T-helper 2 cell (primary cell): ENCODE measurements at places on chromosomes 16 and 17.

GRCh38 chr16:64196444-64196843, 925.4 kb downstream of the CDH11 start:
- DNase-seq: no peak

- DNase-seq: no peak
Observed at GRCh38 chr17:15942207-15942833, 2.6 kb upstream of the ADORA2B start.

- DNase-seq: no peak
Observed at GRCh38 chr16:53891409-53892139, 187.6 kb downstream of the FTO start.

DNA sequence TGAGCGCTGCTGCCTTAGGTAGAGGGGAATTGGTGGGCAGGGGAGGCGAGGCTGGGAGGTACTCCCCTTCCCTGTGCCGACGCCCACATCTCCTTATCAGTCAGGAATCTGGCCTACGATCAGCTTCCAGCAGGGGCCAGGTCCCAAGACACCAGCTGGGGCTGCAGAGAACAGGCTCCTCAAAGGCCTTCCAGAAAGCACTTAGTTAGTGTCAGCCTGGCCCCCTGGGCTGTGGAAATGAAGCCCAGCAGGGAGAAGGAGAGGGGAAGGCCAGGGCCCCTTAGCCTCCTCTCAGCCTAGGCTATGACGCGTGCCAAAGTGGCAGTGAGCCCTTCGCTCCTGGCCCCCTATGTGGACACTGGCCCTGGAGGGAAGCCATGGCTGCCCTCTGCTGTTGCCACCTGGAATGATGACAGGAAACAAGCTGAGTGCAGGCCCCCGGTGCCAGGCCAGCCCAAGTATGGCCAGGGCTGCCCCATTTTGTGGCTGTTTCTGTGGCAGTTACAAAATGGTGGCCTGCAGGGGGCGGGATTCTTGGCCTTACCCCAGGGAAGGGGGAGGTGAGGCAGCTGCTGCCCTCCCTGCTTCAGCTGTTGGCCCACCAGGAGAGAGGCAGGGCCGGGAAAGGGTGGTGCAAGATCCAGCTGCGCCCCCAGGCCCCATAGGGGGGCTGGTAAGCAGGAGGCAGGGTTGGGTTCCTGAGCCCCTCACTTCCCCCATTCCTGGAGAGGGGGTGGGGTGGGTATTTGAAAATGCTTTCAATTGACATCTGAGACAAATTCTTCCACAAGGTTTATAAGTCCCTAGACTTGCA, 11.3 kb downstream of the TBX4 start:
- DNase-seq: no peak

- DNase-seq: no peak
Observed at GRCh38 chr17:9918804-9919352, 13.8 kb upstream of the RCVRN start.

DNA sequence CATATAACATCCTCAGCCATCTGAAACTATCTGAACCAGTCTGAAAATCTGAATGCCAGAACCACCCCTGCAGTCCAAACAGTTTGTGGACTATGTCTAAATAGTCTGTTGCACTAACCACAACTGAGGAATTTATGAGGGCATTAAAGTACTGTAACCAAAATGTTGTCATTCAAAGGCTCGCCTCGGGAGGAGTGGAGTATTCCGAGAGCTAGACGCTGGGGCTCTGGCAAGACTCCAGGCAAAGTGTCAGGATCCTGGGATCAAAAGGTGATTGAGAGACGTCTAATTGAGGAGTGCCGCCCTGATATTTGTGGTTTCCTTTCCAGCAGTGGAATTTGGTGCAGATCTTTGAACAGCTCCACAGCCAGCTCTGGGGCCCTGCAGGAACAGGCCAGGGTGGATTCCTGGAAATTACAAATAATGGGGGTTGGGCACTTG, 142.9 kb upstream of the MYOCD start:
- no peak for DNase-seq

DNA sequence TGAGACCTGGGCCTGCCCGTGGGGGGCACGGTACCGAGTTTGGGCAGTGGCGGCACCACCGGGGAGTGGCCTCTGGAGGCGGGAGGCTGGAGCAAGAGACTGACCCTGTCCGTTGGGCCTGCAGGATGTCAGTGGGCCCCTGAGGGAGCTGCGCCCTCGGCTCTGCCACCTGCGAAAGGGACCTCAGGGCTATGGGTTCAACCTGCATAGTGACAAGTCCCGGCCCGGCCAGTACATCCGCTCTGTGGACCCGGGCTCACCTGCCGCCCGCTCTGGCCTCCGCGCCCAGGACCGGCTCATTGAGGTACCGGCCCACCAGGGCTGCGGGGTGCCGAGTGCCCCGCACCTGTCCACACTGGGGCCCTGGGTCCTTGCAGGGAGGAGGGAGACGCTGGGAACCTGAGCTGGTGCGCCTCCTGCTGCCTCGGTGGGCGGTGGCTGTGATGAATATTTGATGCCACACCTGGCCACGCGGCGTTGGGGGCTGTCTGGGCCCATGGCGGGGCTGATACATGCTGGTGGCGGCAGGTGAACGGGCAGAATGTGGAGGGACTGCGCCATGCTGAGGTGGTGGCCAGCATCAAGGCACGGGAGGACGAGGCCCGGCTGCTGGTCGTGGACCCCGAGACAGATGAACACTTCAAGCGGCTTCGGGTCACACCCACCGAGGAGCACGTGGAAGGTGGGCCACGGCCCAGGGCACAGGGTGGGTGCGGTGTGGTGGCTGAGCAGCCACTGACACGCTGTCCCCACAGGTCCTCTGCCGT, 9.7 kb downstream of the NHERF2 start:
- no peak for DNase-seq

GRCh38 chr16:13113741-13114140, 212.3 kb downstream of the SHISA9 start:
- DNase-seq: no peak

DNA sequence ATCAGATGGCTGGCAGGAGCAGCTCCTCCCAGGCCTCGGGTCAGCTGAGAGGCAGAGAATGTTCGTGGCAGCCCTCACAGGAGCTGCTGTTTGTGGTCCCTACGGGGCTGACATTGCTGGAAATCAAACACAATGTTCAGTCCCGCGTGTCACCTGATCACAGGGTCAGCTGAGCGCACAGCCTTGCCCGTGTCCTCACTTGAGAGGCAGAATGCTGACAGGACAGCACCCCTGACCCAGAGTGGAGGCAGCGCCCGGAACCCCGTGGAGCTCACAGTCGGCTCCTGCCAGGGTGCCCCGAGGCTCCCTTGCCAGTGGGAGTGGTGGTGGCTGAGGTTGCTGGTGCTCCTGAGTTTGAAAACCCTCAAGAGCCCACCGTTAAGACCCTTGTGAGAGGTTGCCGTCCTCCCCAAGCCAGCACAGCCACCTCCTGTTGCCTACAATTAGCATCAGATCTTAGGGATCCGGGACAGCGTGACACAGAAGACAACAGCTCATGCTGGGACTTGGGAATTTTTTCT, 3.6 kb upstream of the CHMP6 start:
- DNase-seq: no peak

DNA sequence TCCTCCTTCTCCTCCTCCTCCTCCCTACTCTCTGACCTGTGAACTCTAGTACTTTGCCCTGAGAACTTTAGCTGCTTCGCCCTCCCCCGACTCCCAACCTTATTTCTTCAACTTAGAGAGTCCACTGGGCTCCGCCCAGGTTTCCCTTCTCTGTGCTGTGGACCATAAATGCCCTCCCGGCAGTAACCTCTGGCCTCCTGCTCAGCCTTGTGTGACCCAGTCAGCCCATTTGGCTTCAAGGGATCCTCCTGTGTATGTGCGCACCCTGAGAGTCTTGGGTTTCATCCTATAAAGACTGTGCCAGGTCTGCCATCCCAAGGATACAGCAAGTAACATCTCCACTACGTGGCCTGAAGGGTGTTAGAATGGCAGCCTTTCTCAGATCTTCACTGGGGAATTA, 275.6 kb upstream of the C16orf82 start:
- no peak for DNase-seq

DNA sequence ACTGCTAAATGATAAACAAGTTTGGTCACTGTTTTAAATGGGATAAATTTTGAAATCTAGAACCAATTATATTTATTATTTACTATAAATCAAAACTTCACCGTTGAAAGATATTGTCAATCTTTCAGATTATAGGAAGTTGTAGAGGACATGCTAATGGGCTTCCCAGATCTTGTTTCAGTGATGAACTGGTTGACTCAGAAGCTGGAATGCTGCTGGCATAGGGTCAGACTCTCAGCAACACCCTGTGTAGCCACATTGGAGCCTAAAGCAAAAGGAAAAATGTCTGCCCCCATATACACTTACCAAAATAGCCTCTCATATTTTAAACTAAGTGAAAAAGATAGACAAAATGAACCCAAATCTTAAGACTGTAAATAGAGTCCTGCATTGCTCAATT, 916.9 kb upstream of the SOX9 start:
- DNase-seq: no peak

DNA sequence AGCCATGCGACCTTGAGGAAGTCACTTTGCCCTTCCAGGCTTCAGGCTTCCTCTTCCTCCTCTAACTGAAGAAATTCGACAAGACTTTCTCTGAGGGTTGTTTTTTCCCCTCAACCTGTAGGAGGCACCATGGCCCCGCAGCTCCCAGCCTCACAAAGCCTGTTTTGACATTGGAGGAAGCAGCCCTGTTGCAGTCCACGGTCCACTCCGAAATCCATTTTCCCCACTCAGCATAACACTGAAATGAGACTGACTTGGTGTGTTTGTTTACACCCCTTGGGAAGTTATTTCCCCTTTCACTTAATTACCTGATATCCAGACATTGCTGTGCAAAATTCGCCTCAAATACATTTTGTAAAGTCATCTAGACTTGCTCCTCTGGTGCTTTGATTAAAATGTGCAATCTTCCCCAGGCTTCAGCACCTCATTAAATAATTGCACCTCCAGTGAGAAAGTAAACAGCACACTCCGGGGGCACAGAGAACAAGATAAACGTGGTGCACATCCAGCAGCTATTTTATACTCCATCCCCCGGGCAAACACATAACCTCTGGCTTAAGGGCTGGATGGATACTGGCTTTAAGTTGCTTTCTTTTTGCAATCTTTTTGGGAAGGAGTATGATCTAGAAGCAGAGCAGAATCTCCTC, 41.4 kb upstream of the PIRT start:
- DNase-seq: no peak

DNA sequence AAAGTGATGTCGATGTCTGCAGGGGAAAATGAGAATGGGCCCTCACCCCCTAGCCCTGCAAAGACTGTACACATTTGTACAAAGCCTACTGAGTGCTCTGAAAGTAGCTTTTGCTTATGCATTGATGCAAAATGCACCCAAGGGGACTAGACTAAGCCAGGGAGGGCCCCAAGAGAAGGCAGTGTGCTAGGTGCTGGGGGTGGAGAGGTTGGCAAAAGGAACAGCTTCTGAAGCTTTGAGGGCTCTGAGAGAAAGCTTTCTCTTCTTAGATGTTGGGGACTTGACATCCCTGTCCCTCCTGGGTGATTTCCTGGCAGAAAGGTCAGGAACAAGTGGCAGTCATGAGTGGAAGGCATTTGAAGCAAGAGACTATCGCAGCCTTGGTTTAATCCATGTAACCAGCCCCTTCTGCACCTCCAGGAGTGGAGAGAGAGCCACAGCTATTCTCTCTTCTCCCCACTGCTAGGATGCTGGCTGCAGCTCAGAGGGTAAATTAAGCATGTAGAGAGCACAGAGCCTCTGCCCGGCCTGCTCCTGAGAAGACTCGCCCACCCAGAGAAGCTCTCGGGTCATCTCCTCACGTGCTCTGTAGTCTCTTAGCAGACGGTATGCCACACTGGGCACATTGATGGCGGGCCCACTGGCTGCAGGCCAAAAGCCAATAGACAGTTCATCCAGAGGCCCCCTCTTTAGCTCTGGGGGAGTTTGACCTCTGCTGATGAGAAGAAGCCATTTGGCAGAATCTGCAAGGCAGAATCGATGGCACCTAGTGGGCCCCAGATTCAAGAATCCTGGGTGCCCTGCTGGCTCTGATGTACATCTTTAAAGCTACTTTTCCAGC, 221.4 kb downstream of the MSI2 start:
- no peak for DNase-seq

DNA sequence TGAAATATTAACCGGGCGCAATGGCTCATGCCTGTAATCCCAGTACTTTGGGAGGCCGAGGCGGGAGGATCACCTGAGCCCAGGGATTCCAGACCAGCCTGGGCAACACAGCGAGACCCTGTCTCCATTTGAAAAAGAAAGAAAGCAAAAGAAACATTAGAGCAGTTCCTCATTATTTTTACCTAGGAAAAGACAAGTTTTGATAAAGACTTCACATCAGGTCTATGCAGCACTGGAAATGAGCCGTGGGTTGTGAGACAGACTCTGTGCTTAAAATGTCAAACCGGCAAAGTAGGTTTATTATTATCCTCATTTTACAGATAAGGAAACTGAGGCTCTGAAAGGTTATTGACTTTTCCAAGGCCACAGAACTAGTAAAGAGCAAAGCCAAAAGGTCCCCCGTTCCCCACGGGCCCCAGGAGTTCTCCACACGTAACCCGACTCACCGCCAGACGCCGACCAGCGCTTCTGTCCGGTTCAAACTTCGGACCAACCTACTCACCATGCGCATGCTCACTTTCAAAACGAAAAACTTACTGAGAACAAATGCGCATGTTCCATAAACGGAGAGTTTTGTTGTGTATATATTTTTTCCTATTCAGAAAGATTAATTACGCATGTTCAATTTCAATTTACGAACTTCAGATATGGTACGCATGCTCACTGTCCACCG, 356 bp downstream of the TUBD1 start:
- DNase-seq: no peak

DNA sequence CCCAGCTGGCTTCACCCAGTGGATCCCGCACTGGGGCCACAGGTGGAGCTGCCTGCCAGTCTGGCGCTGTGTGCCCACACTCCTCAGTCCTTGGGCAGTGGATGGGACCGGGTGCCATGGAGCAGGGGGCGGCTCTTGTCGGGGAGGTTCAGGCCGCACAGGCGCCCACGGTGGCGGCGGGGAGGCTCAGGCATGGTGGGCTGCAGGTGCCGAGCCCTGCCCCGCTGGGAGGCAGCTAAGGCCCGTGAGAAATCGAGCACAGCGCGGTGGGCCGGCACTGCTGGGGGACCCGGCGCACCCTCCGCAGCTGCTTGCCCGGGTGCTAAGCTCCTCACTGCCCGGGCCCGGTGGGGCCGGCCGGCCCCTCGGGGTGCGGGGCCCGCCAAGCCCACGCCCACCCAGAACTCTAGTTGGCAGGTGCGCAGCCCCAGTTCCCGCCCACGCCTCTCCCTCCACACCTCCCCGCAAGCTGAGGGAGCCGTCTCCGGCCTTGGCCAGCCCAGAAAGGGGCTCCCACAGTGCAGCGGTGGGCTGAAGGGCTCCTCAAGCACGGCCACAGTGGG, 26.6 kb downstream of the CCDC42 start:
- no peak for DNase-seq

DNA sequence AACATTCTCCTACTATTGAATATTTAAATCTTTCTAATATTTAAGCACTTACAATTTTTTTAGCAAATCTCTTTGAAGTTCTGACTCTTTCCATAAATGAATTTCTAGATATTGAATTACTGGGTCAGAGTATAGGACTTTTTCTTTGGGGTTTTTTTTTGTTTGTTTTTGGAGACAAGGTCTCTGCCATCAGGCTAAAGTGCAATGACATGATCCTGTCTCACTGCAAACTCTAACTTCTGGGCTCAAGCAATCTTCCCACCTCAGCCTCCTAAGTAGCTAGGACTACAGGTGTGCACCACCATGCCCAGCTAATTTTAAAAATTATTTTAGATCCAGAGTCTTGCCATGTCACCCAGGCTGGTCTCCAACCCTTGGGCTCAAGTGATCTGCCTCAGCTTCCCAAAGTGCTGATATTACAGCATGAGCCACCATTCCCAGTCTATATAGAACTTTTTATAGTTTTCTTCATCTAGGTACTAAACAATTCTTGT, 24.9 kb downstream of the PIGL start:
- DNase-seq: no peak
